ENCODE measurements at places on chromosomes 3 and 15. TPM values are rescaled to one million over a fixed set of nuclear protein-coding genes. Genes with fewer than 3 reads are reported as not detected.

The BTD gene
- total RNA-seq: 10.7 TPM

The CYP1A1 gene
- not detected for total RNA-seq

GRCh38 chr3:14798231-14798630 lies 20.5 kb upstream of the FGD5 start:
- H3K4me1 ChIP-seq: no peaks in the 10 kb centered on the region
- peaks cover 1% of the 10 kb centered on the region for H3K27me3 ChIP-seq
- no peak overlapping the region for H3K4me3 ChIP-seq
- DNase-seq: no peak

DNA sequence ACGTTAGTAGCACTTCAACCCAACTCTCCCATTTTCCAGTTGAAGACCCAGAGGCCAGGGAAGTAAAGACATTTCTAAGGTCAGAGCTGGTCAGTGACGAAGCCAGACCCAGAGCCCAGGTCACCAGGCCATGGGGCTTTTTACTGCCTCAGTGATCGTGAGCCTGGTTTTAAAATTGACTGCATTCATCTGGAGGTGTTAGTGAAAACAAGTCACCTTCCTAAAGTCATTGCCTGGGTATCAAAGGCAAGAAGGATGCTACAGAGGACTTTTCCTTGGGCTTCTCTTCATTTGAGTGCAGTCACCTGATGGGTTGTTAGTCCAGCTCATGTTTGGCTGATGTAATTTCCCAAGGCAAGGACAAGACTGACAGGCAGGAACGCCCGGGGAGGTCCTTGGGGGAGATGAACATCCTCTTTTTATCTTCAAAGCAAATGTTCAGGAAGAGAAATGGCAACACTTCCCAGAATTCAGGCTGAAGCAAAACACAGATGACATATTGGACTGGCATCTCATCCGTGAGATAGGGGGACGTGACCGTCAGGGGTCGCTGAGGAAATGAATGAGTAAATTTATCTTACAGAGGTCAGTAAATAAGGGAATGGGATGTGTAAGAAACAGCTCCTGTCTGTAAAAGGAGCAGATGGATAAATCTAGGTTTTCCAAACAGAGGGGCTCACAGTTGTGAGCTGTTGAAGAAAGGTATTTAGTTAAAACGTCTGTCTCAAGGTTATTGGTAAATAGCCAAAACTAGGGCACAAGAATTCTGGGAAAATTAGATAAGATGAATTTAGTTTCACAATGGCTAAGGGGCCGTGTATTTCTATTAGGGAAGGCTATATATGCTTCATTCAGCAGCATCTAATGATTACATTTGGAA lies 201.2 kb downstream of the OPA1 start:
- no peak overlapping the region for H3K27ac ChIP-seq
- H3K27me3 ChIP-seq: no peaks in the 10 kb centered on the region
- DNase-seq: no peak
- no peaks in the 10 kb centered on the region for H3K36me3 ChIP-seq
- H3K4me1 ChIP-seq: no peaks in the 10 kb centered on the region

DNA sequence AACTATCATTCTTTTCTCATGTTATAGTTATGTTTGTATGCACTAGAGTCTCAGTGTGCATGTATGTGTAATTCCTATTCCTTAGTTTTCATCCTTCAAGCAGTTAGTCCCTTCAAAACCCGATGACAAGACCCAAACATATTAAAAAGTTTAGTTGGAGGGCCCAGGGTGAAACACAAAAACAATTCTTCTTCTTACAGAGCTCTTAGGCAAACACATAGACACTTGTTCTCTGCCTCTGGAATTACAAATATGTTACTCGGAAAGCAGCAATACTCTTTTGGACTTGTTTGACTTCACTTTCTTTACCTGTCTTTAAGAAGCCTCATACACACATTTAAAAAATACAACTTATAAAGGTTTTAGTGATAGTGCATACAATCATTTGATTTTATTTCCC lies 763 bp upstream of the CNTN6 start:
- H3K36me3 ChIP-seq: no peaks in the 10 kb centered on the region
- H3K27me3 ChIP-seq: no peaks in the 10 kb centered on the region
- H3K4me1 ChIP-seq: no peaks in the 10 kb centered on the region
- H3K4me3 ChIP-seq: no peak overlapping the region

DNA sequence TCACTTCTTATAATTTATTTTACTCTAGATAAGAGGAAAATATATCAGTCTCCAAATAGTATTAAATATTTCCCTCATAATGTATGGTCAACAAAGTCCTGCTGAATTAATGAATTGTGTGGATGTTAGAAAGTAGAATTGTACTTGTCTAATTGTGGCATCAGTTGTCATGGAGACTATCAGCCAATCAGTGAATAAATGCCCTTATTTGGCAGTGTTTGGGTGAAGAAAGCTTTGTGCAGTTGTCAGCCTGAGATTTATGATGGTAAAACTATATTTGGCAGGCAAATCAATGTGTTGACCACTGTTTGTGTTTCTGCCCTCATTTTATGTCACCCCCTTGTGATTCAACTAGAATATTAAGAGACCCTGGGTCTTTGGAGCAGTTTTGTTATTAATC lies 293.6 kb upstream of the MDFIC2 start:
- no peak overlapping the region for H3K4me3 ChIP-seq
- no peaks in the 10 kb centered on the region for H3K27me3 ChIP-seq
- no peaks in the 10 kb centered on the region for H3K4me1 ChIP-seq
- no peak for DNase-seq

Measured in naive thymus-derived CD4-positive, alpha-beta T cell (primary cell).